ENCODE measurements at places on chromosomes 6 and 20.

DNA sequence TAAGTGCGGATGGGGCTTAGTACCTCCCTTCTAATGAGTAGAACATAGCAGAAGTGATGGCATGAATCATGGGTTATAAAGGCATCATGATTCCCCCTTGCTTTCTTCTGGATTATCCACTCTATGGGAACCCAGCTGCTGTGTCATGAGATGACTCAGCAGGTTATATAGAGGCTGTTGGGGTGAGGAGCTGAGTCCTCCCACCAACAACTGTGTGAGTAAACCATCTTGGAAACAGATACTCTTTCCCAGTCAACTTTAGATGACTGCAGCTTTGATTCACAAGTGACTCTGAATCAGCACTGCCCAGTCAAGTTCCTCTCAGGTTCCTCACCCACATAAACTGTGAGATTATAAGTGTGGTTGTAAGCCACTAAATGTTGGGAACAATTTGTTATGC lies 46.3 kb downstream of the FAM83B start:
- no peak for DNase-seq

GRCh38 chr6:124200661-124201060 lies 397.0 kb downstream of the NKAIN2 start:
- DNase-seq: no peak

DNA sequence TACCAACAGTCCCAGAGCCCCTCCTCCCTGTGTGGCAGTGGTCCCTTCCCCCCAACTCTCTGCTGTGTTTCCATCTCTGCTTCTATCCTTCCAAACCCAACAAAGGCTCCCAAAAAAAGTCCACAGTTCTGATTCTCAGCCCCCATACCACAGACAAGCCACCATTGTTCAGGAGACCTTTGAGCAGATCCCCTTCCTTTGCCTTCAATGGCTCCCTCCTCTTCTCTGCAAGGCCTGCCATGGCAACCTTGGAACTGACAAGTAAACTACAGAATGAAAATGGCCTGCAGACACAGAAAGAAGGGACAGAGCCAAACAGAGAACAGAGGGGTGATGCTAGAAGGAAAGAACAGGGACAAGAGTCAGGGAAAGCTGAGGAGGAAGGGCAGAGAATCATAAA lies 23.2 kb downstream of the OR2H2 start:
- no peak for DNase-seq

- DNase-seq: no peak
Measured at GRCh38 chr6:111600588-111601445, 4.9 kb downstream of the TRAF3IP2 start.

DNA sequence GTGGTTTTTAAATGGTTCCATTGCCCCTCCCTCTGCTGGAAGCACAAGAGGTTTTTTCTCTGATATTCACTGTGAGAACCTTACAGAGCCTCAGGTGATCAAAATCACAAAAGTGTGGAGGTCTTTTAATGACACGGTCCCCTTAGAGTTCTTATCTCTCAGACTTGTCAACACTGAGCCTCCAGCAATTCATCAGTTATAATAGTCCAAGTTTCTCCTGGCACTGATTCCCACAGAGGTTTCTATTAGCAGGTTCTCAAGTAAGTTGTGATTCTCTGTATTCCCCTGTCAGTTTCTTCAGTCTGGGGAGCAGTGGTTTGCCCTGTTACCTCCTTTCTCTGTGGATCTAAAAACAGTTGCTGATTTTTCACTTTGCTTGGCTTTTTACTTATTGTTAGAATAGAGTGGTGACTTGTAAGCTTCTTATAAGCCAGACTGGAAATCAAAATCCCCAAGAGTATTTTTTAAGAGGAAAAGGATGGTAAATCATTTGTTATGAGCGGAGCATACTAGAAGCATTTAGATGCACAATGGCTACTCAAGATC lies 157.4 kb upstream of the BMP5 start:
- DNase-seq: no peak

DNA sequence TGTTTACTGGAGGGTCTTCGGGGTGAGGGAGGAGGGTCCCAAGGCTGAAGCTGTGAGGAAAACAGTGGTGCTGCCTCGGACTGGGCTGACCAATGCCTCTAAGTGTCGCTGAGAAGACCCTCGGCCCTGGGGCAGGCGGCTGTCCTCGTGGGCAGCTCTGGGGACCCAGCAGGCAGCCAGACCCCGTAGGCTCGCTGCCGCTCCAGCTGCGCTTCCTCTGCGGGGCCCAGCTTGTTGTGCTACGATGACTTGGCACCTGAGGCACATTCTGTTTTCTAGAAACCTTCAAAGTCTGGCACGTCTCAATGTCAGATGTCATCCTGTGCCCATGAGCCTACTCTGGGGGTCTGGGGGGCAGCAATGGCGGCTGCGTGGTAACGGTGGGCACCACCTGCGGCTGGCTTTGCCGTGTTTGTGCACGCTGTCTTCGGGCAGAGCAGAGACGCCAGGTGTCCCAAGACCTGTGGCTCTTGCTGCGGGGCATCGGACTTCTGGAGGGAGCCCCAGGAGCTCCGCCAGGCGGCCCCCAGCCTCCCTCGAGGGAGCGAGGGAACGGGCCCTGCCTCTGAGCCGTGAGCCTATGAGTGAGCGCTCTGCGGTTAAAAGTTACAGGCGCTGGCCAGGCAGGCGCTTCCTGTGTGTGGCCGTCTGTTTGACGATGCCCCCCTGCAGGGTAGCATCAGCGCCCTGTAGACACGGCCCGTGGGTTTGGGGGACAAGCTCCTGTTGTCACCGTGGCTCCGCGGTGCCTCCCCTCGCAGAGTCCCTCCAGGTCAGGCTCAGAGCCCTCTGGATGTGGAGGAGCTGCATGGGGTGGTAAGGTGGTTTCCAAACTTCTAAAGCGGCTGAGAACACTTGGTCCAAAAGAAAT lies 6.8 kb downstream of the SLC17A9 start:
- DNase-seq: no peak

DNA sequence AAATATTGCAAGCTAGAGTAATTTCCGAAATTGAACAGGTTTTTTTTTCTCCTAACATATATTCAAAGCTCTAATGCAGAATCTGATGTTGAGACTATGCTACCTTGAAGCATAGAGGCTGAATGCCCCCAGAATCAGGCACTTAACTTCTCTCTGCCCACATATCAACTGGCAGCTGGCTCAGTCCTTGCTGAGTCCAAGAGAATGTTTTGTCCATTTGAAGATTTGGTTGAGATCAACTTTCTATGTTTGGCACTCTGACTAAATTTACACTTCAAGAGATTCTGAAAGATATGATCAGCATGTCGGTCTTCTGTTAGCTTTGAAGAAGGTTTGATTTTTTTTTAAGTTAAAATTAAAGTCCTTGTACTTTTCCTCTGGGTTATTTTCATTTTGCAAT lies 1298.1 kb downstream of the EPHA7 start:
- DNase-seq: no peak
